Hippocampal formation (tissue), 2 donors: ENCODE measurements at places on chromosomes 3 and 15.

- peak; percentile 2 for DNase-seq
Measured at GRCh38 chr3:115961380-115961779, 338.1 kb downstream of the GAP43 start.

DNA sequence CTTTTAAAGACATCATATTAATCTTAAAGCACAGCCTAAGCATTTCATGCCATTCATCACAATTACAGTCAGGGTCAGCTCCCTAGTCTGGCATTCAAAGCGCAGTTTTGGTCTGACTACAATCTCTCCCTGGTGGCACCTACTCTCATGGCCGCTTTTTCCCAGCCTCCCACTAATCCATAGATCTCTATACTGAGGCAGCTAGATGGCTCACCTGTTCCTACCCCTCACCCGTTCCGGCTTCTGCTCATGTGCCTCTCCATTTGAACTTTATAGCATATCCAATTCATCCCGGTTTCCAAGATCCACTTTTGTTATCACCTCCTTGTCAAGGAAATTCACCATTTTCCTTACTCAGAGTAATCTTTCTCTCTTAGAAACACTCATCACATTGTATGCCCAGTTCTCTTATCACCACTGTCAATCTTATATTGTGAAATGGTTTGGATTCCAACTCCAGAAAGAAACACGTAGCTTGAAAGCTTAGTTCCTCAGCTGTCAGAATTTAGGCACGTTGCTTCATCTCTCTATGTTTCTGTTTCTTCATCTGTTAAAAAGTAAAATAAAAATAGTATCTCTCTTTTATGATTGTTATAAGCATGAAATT, 220.0 kb upstream of the UBE2E2 start:
- DNase-seq = no peak

- no peak for DNase-seq
Measured at GRCh38 chr3:124456506-124456905, 273.7 kb upstream of the UMPS start.

DNA sequence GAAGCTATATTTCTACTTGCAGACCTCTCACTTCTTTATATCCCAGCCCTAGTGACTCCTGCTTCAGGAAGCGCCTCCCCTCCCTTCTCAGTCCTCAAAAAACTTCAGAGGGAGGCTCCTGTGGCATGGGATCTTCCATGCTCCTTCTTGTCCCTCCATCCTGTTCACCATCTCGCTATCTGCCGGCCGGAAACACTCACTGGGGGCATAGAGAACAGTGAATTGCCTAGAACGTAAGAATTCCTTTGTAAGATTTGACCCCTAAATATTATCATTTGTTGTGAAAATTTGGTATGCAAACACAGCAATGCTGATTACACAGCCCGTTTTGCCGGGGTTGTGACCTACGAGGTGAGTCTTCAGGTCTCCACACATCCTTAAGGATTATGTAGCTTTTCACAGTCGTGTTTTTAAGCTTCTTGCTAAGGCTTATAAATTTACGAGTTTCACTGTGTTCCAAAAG, 218.7 kb upstream of the ATP10A start:
- no peak for DNase-seq

DNA sequence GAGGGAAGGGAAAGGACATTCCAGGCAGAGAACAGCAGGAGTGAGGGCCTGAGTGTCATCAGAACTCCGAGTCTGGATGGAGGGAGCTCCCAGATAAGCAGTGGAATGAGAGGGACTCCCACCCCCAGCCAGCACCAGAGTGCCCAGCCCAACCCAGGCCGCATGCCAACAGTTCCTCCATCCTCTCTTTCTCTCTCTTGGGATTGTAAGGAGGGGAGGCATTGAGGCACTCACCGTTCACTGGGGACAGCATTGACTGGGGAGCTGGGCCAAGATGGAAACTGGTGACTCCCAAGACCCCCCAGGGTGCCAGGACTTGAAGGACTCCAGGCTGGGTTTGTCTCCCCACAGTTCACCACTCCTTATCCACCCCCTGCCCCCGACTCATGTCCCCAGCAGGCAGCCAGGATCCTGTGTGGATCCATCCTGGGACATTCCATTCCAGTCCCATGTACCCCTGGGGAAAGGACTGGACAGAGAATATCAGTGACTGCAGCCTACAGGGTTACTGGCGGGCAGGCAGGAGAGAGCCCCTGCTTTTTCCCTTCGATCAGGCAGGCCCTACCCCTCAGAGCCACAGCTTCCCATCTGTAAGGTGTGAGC, 15.7 kb downstream of the PTH1R start:
- DNase-seq = no peak

DNA sequence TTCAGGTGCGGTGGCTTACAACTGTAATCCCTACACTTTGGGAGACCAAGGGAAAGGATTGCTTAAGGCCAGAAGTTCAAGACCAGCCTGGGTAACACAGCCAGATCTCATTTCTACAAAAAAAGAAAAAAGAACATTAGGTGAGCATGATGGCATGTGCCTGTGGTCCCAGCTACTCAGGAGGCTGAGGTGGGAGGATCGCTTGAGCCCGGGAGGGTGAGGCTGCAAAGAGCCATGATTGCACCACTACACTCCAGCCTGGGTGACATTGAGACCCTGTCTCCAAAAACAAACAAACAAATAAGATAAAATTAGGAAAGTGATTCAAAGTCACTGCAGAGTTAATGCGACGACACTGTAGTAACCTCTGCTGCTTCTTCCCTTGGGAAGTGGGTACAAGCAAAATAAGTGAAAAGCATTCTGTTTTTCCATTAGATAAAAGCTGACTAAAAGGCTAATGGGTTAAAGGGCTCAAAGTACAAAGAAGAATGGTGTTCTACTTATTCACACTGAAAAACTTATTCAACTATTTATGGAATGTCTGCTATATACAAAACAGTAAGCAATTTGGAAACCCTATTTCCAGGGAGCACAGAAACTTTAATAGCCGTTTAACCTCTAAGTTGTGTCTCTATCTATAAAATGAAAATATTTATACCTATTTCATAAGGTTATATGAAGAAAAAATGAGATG, 8.0 kb upstream of the RPS27L start:
- no peak for DNase-seq

- DNase-seq = no peak
Measured at GRCh38 chr15:55775316-55775715, 32.4 kb upstream of the PRTG start.

DNA sequence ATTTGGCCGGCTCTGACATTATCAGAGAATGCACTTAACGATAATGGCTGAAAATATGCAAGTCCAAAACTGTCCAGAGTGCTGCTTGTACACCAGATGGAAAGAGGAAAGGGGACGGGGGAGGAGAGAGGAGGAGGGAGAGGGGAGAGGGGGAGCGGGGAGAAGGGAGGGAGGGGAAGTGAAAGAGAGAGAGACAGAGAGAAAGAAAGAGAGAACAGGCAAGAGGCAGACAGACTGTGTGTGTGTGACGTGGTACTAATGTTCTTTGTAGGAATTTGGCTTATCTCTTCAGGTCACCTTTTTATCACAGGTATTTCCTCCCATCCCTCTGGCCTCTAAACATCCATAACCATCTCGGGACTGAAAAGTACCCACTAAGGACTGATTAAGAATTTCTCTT, 75.1 kb upstream of the LMOD3 start:
- no peak for DNase-seq

- no peak for DNase-seq
Measured at GRCh38 chr15:39250001-39250400, 330.9 kb upstream of the THBS1 start.

- no peak for DNase-seq
Measured at GRCh38 chr15:64782751-64783150, 7.4 kb upstream of the RBPMS2 start.

GRCh38 chr3:102104033-102104432, 254.7 kb downstream of the NFKBIZ start:
- no peak for DNase-seq

DNA sequence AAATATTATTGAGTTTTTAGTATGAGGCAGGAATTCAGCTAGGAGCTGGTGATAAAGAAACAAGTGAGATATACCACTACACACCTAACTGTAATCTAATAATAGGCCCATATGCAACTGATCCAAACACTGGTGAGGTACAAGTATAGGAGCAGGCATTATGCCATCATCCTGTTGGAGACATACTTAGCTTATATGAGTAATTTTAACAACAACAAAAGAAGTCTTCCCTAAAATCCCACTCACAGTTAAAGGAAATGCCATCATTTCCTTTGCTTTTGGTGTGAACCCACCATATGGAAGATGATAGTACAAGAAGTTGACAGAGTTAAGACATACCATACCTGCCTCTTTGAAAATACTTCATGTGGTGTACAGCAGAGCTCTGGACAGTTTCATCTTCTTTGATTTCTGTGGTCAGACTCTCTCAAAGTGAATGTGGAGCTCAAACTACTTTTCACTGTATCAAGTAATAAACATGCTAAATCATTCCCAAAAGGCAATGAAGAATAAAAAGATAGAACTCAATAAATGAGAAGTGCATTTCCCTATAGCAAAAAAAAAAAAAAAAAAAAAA, 85.5 kb downstream of the CD200R1L start:
- no peak for DNase-seq
